ENCODE measurements at places on chromosomes 3 and 15.

DNA sequence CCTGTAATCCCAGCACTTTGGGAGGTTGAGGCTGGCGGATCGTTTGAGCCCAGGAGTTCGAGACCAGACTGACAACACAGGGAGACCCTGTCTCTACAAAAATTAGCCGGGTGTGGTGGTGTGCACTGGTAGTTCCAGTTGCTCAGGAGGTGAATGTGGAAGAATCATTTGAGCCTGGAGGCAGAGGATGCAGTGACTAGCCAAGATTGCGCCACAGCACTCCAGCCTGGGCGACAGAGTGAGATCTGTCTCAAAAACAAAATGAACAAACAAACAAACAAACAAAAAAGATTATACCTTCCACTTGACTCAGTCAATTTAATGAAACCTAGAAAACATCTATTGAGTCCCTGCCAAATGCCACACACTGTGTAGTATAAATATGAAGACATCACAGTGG is 30.5 kb upstream of the PHLDB2 start:
- no peak for DNase-seq

GRCh38 chr15:58330741-58331559 is 100.8 kb upstream of the LIPC start:
- no peak for DNase-seq

DNA sequence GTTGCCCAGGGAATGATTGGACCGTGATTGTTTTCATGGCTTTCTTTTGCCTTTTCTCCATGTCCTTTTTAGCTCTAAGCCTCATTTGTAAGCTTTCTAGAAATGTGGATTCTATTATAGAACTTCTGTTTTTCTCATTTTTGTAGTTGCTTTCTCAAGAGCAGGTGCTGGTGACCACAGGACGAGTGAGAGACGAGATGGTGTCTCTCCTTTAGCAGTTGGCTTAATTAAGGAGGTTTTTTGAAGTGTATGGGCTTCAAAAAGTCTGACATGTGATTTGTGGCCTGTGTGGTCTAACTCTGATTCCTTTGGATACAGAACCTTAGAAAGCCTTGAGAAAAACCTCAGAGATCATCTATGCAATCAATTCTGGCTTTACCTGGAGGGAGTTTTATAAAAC is 292.8 kb downstream of the LPP start:
- DNase-seq = no peak

DNA sequence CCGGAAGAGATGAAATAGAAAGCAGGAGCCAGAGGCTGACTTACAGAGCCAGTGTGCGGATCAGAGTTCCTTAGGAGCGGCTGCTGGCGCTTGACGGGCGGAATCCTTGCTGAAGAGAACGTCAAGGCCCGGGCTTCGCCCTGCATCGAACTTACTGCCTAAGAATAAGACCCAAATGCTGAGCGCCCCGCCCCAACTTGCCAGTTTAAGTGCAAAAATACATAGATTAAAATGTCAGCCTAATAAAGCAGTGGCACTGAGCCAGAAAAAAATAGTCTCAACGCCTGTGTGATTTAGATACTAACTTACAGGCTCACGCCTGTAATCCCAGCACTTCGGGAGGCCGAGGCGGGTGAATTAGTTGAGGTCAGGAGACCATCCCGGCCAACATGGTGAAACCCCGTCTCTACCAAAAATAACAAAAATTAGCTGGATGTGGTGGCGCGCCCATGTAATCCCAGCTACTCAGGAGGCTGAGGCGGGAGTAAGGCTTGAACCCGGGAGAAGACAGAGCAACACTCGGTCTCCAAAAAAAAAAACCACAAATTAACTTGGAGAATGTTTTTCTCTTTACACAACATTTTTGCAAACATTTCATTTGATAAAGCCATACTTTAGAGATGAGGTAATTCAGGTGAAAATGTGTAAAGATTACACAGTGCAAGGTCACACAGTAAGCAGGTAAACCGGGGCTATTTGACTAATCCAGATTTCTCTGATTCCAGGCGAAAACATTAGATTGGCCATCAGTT is 1.2 kb upstream of the UBP1 start:
- DNase-seq = no peak

GRCh38 chr15:75347222-75348033 is 589 bp downstream of the NEIL1 start:
- peak; percentile 32 for DNase-seq

- no peak for DNase-seq
These were observed 7.9 kb downstream of the ACAA1 start for GRCh38 chr3:38129058-38129457.

- no peak for DNase-seq
These were observed 256.1 kb upstream of the HES1 start for GRCh38 chr3:193879864-193880242.

GRCh38 chr3:12904951-12905315 is 63.6 kb upstream of the RPL32 start:
- DNase-seq = no peak

GRCh38 chr3:189766416-189766815 is 135.2 kb downstream of the TP63 start:
- DNase-seq = peak; percentile 77

- DNase-seq = no peak
These were observed 403.7 kb upstream of the AZI2 start for GRCh38 chr3:28752290-28752689.

GRCh38 chr15:38374029-38374428 is 79.9 kb upstream of the FAM98B start:
- no peak for DNase-seq

- DNase-seq = peak; percentile 91
These were observed 25.0 kb downstream of the DPH3 start for GRCh38 chr3:16239780-16240179.

GRCh38 chr3:10189557-10190354 is 25.0 kb downstream of the IRAK2 start:
- DNase-seq = peak; percentile 73

DNA sequence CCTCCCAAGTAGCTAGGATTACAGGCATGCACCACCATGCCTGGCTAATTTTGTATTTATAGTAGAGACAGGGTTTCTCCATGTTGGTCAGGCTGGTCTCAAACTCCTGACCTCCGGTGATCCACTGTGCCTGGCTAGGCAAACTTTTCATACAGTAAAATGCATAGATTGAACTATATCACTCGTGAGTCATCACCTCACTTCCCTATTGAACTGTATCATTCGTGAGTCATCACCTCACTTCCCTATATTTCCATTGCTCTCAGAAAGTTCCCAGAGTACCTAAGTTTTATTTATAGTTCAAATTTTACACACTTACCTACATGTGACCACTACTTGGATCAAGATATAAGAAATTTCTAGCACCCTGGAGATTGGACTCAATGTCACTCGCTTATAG is 73.6 kb upstream of the ACAD9 start:
- no peak for DNase-seq

DNA sequence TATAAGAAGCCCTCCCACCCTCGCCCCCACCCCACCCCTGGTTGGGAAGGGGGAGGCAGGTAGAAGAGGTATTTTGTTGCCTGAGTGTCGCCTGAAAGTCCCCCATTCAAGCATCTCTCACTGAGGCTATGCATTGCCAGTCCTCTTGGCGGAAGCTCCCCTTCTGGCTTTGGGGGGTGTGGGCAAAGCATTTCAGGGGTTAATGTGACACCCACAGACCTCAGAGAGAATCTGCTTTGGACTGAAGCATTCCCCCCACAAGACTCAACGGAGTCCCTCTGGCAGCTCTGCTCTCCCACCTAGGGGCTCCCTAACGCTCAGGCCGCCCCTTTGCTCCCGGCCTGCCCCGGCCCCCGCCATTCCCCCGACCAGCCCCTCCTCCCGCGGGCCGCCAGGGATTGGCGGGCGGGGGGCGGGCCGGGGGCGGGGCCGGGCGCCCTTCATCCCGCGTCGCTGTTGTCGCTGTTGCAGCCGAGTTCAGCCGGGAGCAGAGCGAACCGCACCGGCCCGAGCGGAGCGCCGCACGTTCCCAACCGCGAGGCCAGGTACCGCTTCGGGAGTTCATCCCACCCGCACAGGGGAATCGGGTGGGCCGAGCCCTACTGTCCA is at the start of gene SLC38A3:
Gene SLC38A3, plus strand, starts transcription at position 468 of the 609 bp plus-strand sequence. CDS start 8,929 bp downstream, outside the sequence.
- no peak for DNase-seq

- peak; percentile 75 for DNase-seq
These were observed 59.8 kb upstream of the KLHL25 start for GRCh38 chr15:85854345-85855097.

DNA sequence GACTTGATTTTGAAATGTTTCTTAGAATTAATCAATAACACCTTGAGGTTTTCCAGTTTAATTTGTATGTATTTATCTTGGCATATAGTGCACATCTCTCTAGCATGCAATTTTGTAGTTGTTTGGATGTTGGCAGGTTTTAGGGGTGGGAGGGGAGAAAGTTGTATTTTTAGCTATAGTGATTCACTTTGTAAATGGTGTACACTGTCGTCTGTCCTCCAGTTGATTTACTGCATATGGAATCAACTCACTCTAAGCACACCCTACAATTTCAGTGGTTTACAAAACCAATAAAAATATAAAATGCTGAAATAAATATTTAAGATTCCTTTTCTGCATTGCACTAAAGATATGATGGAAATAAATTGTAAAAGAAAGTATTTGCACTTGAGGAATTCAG is 199.1 kb downstream of the CDIN1 start:
- no peak for DNase-seq

GRCh38 chr15:70308011-70308734 is 210.5 kb upstream of the TLE3 start:
- DNase-seq = no peak

- no peak for DNase-seq
These were observed 117.2 kb upstream of the LRIG1 start for GRCh38 chr3:66618066-66618465.

DNA sequence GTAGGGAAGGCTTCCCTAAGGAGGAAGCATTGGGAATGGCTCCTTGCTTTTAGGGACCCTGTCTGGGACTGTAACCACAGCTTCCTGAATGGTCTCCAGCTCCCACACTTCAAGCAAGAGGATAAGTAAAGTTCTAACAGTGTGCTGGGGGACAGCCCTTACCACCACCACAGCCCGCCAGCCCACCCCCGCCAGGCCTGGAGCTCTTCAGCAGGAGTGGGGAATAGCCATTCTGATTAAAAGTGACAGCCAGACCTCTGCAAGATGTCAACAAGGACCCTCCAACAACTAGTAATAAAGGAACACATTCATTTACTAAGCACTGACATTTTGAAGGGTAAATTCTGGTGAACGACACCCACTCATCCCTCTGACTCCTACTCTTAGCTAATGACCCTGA is 49.4 kb downstream of the CPN2 start:
- DNase-seq = no peak

- no peak for DNase-seq
These were observed 26.9 kb upstream of the CA12 start for GRCh38 chr15:63408524-63408923.
